Naive thymus-derived CD8-positive, alpha-beta T cell (primary cell): ENCODE measurements at places on chromosomes 5 and 9.

GRCh38 chr9:81375187-81376100 lies 313.9 kb downstream of the TLE1 start:
- DNase-seq: no peak

GRCh38 chr5:98403131-98403530 lies 370.3 kb upstream of the RGMB start:
- DNase-seq: no peak

GRCh38 chr5:121138952-121139351 lies 674.9 kb downstream of the PRR16 start:
- DNase-seq: no peak

GRCh38 chr9:1008216-1008615 lies 31.8 kb downstream of the DMRT3 start:
- DNase-seq: no peak

DNA sequence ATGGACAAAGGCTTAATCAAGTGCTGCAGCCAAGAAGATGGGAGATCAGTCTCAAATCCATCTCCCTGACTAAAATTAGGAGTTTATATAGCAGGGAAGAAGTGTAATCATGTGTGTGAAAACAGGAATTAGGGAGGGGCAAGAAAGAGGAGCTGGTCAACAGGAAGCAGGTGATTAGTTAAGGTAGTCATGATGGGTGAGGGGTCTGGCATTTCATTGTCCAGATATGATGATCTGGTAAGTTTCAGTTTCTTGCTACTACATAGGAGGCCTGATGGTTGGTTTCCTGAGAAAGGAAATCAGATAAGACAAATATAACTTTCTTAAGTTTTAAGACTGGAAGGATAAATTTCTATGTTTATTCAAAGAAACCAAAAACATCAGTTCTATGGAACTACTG lies 455.6 kb upstream of the GRAMD2B start:
- no peak for DNase-seq

GRCh38 chr5:155252025-155252424 lies 238.5 kb downstream of the KIF4B start:
- no peak for DNase-seq
